ENCODE measurements at places on chromosomes 1 and 21.

DNA sequence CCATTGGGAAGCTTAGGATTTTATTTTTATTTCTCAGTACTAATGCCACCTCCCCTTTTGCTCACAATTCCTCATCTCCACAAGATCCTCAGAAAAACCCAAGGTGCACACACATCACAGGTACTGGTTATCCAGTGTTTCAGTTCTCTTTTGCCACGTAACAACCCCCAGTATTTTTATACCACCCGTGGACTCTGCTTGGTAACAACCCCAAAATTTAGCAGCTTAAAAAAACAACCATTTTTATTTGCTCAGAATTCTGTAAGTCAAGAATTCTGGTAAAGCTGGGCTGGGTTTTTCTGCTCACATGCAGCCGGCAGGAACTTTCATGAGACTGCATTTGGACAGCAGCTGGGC lies 180.0 kb downstream of the KAZN start:
- no peak for DNase-seq

DNA sequence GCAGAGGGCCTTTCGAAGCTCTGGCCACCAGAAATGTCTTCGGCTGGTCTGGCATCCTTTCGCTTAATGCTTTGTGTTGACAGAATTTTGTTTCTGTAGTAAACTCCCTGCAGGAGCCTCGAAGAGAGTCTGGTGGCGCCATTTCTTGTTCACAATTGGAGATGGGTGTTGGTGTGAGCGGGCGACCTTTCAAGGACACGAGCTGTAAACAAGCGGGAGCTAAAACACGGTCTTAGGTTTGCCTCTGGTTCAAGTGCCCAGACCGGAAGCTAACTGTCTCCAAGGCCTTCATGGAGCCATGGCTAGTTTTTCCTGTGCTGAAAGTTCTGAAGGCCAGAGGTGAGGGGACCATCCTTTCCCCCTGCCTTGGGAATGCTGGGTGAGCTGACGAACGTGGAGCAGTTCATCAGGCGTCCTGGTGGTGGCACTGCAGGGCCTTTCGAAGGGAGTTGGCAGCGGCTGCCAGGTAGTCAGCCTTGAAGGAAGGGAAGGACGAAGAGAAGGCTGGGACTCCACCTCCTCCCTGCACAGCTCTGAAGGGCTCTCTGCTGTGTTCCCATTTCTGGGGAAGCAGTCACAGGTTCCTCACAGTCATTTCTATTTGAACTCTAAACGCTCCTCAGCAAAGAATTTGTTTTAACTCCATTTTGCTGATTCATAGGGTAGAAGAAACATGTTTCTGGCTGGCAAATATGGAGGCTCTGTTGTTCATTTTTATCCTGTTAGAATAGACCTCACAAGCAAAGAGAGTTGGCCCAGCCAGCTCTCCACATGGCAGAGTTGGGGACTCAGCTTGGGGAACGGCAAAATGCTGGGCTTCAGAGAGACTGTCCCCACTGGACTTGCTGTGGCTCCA lies 35.2 kb downstream of the URB2 start:
- peak; percentile 85 for DNase-seq

GRCh38 chr1:61642475-61643232 lies 82.3 kb downstream of the TM2D1 start:
- DNase-seq = no peak

- no peak for DNase-seq
These were observed 911 bp downstream of the LMO4 start for GRCh38 chr1:87329526-87330056.

DNA sequence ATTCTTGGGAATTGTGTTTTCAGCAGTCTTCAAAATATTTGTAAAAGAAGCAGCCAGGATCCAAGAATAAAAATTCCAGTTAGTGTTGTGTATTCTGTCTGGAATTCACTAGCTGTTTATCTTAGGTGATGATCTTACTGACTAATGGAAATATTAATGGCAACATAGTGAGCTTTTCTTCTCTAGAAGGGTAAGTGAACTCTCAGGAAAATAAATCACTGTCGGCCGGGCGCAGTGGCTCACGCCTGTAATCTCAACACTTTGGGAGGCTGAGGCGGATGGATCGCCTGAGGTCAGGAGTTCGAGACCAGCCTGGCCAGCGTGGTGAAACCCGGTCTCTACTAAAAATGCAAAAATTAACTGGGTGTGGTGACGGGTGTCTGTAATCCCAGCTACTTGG lies 87.4 kb upstream of the KIF1B start:
- DNase-seq = no peak

DNA sequence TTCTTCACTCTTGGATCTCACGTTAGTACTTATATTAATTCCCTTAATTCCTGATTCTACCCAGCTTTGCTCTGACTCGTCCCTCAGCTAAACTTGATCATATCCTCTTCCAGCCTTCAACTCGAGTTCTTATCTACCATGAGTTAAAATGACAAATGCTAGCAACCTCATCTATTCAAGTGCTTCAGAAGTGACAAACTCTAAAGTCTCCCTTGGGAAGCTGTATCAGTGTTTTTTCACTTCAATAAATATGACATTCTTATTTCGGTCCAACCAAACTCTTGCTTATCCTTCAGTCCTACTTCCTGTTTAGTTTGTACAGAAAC lies 75.3 kb downstream of the FOXJ3 start:
- DNase-seq = no peak

DNA sequence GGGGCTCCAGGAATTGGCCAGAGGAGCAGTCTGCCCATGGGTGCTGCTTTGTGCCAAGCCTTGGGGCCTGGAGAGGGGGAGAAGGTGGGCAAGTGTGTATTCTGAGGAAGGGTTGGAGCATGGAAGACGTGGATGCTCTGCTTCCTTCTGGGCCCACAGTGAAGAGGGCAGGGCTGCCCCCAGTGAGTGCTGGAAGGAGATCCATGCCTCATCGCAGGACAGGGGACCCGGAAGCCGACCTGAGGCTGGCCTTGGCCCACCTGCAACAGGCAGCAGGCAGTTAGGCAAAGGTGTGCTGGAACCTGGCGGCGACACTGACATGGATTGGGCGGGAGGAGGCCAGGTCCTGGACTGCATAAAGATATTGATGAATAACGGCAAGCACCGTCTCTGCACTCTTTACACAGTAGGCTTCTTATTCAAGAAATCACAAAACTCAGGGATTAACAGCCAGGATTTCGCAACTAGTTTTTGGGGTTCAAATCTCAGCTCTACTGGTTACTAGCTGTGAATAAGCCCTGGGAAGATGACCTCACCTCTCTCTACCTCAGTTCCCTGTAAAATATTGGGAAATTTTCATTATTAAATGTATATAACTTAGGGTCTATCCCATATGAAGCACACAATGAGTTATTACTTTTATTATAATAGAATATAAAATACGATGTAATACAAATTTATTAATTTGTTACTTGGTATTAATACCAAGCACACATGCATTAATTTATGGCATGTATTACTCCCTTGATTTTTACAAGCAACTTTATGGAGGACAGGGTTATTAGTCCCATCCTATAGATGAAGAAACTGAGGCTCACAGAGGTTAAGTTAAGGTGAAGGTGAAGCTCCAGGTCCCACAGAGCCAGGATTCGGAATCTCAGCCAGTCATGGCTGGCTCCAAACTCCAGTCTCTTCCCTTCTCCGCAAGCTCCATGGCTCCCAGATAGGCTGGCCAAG lies 62.3 kb downstream of the DHRS3 start:
- DNase-seq = no peak

DNA sequence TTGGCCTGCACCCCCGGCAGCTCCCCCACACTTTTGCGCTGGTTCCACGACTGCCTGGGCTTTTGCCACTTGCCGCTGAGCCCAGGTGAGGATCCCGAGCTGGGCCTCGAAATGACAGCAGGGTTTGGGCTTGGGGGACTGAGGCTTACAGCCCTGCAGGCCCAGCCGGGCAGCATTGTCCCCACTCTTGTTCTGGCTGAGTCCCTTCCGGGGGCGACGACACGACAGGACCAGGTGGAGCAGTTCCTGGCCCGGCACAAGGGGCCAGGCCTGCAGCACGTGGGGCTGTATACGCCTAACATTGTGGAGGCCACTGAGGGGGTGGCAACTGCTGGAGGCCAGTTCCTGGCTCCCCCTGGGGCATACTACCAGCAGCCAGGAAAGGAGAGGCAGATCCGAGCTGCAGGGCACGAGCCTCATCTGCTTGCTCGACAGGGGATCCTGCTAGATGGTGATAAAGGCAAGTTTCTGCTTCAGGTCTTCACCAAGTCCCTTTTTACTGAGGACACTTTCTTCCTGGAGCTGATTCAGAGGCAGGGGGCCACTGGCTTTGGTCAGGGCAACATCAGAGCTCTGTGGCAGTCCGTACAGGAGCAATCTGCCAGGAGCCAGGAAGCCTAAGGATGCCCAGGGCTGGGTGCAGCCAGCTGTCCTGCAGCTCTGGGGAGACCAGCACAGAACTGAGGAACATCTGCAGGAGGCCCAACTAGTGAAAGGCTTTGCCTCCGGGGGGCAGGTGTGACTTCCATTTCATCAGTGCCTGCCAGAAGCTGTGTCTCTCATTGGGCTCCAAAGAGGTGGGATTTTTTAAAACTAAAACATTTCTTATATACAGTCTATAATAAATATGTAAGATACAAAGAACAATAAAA lies 1.2 kb downstream of the HPDL start:
- no peak for DNase-seq

DNA sequence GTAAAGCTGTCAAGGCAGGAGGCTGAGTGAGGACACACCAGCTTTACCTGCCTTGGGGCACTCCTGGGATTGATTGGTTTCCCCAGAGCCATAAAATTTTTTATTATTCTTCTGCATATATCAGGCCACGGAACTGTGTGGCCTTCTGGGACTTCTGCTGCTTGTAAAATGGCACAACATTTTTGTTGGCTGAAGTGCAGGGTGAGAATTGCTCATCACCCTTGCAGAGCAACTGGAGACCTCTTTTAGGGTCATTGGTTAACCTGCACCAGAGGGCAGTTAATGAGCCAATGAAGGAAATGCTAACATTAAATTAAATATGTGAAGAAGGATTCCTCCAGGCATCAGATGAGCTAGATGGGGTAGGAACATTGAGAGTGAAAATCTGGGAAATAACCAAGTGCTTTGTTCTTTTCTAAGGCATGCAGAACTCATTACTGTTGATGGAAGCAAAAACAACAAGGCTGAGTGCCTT lies 87.7 kb downstream of the LTN1 start:
- no peak for DNase-seq

DNA sequence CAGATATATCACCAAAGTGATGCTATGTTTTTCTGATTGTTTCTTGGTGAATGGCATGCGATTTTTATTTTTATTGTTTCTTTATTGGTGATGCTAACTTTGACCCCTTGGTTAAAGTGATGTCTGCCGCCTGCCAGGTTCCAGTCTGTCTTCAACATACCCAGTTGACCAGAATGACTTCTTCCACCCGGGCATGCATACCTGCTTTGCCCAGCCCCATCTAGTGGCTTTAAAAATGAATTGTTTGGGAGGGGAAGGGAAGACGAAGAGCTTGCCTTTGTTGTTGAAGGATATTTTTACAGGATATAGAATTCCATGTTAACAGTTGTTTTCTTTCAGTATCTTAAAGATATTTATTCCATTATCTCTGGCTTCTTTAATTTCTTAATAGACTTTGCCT lies 65.1 kb downstream of the ATG4C start:
- DNase-seq = no peak

GRCh38 chr1:168190403-168190802 lies 11.6 kb downstream of the TIPRL start:
- no peak for DNase-seq

GRCh38 chr1:177146499-177146898 lies 18.0 kb downstream of the ASTN1 start:
- DNase-seq = no peak

GRCh38 chr1:25695090-25695770 lies 78.6 kb downstream of the MAN1C1 start:
- no peak for DNase-seq

- no peak for DNase-seq
These were observed 18.8 kb downstream of the OPRD1 start for GRCh38 chr1:28830814-28831213.

DNA sequence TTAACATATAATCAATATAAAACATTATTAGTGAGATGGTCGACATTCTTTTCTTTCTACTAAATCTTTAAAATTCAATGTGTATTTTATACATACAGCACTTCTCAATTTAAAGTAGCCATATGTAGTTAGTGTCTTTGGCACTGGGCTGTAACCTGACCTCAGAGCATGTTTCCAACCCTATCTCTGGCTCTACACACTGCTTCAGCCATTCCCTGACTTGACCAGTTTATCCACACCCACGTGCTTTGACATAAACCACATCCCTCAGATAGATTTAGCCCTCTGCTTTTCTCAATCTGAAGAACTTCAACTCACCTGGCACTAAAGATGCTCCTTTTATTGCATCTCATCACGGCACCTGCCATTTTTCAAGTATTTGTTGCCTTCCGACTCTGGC lies 58.3 kb downstream of the RGS2 start:
- no peak for DNase-seq

DNA sequence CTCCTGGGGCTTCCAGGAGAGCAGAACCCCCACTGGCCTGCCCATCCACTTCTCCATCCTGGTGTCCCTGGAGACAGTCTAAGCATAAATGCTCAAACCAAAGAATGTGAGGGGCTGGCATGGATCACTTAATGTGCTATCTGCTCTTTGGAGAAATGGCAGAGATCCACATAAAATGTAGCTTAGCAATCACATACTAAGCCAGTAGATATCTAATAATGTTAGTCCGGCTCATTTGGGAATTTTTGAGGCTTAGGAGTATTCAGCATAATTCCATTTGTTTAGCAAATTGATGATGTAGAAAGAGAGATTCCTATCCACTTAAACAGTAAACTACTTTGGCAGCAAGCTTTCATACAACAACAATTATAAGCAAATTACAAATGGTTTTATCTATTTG lies 90.7 kb downstream of the TENT5C start:
- DNase-seq = no peak

DNA sequence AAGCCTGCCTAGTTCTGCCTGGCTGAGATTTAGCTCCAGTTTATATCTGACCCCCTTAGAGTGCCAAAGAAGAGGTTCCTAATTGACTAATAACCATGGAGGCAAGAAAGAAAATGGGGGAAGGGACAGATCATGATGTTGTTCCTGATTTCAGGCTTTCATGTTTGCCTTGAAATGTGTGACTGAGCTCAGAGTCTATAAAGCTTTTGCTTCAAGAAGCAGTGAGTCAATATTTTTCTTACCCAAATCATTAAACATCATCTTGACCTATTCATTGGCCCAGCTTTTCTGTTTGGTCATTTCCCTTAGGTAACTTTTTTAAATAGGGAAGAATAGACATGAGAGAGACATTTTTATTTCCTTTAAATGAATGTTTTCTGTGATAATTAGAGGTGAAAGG lies 55.9 kb downstream of the HHAT start:
- DNase-seq = no peak

DNA sequence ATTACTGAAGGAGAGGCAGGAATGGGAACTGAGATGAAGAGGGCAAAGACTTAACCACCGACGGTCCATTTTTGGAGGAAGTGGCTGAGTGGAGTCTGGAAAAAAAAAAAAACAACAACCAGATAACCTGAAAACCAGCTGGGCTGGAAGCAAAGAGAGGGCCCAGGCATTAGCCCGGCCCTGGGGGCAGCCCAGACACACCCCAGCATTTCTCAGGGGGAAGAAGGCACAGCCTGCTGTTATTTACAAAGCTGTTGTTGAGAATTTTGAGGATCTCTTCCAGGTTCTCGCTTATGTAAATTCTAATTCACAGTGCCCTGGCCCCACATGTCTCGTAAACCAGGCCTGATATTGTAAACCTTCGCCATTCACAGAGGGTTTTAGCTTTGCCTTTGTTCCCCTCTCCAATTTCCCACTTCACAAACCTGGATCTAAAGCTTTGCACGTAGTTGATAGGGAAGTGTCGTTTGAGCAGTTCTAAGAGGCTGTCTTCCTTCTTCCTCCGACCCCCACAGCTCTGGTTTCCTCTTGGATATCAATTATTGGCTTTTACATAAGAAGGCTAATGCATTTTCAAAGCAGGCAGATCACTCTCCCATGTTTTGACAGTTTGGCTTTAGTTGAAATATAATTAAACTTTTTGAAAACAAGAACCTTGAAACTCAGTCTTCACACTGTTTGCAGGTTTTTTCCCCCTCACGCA lies 161.8 kb upstream of the IRF2BP2 start:
- DNase-seq = peak; percentile 63

Data from NCI-H1436 (cell line).